ENCODE measurements at places on chromosomes 7 and 10. TPM values are rescaled to one million over a fixed set of nuclear protein-coding genes. Genes with fewer than 3 reads are reported as not detected.

The TRIM50 gene
- not detected for total RNA-seq

The MRLN gene
- total RNA-seq: not detected

The CASP7 gene
- total RNA-seq: 21.8 TPM

The FAM20C gene
- 142 TPM for total RNA-seq

The OR2A7 gene
- 0.20 TPM for total RNA-seq

The CTTNBP2 gene
- 0.15 TPM for total RNA-seq

The NAT16 gene
- total RNA-seq: not detected

The PLEKHA1 gene
- total RNA-seq: 13.7 TPM

The SPRN gene
- 0.75 TPM for total RNA-seq
